ENCODE measurements at places on chromosomes 13 and 19.

GRCh38 chr13:75458696-75459422 lies 23.1 kb downstream of the TBC1D4 start:
- no peak for DNase-seq

- no peak for DNase-seq
These were observed 145.1 kb downstream of the PCCA start for GRCh38 chr13:100234006-100234405.

GRCh38 chr19:5718579-5719273 lies 1.2 kb downstream of the LONP1 start:
- peak; percentile 32 for DNase-seq

DNA sequence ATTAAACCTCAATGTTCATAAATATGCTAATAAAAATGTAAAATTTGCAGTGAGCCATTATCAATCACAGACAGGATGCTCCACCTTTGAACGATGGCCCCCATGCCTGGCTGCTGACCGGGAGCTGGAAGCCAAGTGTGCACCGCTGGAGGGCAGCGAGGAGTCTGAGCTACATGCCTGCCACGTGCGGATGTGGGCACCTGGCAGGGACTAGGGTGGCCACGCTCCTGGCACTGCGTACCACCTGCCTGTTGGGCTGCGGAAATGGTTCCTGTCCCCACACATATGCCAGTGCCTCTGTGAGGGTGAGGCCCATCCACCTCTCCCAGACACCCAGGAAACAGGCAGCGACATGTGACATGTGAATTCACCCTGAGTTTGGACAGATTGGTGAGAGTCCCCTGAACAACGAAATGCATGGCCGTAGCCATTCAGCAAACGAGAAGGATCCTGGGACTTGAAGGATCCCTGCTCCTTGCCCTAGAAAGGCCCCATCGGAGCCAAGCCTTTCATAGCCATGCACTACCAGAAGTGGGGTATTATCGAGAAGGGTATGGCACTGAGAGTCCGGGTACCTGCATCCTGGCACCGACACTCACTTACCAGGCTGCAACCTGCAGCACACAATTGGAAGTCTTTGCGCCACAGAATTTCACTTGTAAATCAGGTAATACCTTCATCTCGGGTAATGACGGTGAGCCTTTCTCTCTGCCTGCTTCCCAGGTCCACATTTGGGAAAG lies 35.8 kb downstream of the TSHZ3 start:
- no peak for DNase-seq

- no peak for DNase-seq
These were observed 16.1 kb downstream of the LSM14A start for GRCh38 chr19:34188408-34188807.

DNA sequence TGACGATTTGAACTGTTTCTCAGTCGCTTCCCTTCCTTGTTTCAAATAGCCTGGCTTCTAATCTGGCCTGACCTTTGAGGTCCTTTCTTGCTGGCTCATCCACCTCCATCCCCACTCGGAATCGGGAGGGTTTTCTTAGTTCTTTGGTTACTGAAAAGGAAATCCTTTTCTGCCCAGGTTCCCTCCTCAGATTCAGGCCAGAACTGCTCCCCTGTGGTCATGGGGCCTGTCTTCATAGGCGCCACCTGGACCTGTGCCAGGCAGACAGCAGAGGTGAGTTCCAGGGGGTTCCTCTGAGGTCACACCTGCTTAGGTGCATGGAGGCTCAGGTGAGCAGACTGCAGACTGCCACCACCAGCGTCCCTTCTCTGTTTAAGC lies 62.4 kb downstream of the AKAP11 start:
- DNase-seq, result no peak

DNA sequence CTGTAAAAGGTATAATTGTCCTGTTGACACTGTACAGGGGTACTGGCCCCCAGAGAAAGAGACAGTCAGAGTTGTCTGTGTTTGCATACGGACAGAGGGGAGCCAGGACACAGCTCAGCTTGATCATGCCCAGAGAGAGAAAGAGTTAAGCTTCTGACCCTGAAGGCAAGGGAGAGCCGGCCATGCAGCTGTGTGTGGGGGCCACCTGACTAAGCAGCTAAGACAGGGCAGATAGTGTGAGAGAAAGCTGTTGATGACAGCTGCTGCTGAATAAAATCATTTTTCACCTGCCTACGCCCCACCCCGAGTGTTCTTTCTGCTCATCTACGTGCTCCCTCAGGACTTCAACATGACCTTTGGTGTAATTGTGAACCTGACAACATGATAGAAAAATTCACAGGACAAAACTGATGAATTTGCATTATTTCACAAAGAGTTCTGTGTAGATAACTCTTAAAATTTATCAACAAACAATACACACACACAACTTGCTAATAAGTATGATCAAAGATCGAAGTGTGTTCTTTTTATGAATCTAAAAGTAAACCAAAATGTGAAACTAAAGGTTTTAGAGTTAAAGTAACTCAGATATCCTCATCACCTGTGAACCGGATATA lies 1294.3 kb upstream of the ATXN8OS start:
- no peak for DNase-seq

GRCh38 chr13:49954674-49955455 lies 18.7 kb upstream of the SPRYD7 start:
- no peak for DNase-seq

DNA sequence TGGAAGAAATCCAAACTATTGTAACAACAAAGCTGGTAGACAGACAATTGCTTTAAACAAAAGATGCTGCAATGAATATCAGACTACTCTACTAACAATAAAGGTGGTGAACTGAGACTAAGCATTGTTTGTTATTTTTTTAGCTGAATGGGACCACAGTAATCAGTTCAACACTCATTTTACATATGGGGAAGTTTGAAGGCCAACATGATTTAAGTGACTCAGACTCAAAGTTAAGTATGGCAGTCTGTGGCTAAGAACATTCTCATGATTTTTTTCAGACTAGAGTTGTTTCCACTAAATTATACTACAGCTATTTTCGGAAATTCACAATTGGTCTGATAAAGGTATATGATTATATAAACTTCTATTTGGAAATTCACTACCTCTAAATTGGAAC lies 10.4 kb downstream of the EXOSC8 start:
- DNase-seq, result no peak

- no peak for DNase-seq
These were observed 5.9 kb downstream of the STARD13 start for GRCh38 chr13:33279414-33280278.

GRCh38 chr13:38900188-38900587 lies 90.4 kb downstream of the STOML3 start:
- DNase-seq, result no peak

DNA sequence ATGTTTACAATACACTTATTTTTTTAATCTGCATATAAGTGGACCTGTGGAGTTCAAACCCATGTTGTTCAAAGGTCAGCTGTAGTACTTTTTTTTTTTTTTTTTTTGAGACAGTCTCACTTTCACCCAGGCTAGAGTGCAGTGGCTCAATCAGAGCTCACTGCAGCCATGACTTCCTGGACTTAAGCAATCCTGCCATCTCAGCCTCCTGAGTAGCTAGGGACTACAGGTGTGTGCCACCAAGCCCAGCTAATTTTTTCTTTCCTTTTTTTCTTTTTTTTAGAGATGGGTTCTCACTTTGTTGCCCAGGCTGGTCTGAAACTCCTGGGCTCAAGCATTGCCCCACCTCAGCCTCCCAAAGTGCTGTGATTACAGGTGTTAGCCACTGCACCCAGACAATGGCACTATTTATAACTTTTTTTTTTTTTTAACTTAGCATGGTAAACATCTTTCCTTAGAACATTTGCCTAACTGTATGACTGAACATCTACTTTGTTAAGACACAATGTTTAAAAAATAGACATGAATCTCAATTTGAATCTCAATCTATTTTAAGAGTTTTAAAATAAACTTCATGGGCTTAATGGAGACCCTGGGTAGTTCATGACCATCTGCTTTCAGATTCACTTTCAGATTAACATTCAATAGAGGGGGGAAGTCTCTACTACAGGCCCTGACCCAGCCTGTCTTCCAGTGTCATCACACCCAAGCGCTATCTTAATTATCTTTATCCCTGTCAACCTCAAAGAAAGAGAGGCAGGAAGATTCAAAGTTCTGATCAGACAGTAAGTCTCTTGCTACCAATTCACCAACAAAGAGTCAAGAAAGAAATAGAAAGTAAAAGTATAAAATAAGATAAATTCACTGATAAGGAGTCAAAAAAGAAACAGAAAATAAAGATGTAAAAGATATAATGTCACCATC lies 97.7 kb upstream of the DOCK9 start:
- DNase-seq, result peak; percentile 56

DNA sequence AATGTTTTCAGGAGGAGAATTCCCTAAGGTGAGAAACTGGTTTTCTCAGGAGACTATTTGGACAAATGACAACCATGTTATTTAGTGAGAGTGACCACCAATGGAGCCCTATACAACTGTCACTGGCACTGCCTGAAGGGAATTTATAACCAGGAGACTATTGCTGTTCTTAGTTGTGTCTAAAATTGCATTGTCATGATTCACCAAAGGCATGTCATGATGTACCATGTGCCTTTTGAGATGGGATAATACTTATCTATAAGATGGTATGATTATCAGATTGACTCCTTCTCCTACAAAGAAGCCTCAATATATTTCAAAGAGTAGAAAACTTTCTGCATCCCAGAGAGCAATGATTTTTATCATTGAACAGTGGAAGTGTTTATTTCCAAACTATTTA lies 739.4 kb upstream of the GPC6 start:
- no peak for DNase-seq

GRCh38 chr19:11279505-11280236 lies 16.3 kb upstream of the TSPAN16 start:
- DNase-seq, result peak; percentile 99

- no peak for DNase-seq
These were observed 6.7 kb upstream of the ONECUT3 start for GRCh38 chr19:1746401-1747284.

DNA sequence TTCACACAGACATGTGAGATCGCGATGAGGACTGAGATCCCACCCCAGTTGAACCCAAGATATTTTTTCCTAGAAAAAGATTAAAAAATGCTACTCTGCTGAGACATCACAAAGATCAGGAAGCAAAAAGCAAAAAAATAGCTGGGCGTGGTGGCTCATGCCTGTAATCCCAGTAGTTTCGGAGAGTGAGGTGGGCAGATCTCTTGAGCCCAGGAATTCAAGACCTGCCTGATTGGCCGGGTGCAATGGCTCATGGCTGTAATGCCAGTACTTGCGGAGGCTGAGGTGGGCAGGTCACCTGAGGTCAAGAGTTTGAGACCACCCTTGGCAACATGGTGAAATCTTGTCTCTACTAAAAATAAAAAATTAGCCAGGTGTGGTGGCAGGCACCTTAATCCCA lies 1.1 kb downstream of the FUT3 start:
- DNase-seq, result no peak

DNA sequence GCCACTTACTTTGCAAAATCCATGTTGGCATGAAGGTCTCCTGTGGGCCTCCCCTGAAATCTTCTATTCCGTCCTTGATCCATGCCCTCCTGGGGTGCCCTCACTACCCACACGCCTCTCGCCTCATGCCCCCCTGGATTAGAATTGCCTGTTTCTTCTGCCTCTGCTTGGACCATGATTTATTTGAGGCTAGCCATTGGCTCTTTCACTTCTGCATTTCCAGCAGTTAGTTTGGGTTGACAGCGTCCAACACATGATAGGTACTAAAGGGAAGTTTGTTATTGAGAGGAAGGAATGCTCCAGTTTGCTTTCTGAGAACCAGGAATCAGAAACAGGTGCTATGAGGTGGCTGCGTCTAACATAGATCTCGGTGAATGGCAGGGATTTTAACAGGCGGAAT lies 30.5 kb upstream of the TPTE2 start:
- no peak for DNase-seq

- no peak for DNase-seq
These were observed 85.6 kb downstream of the RXFP2 start for GRCh38 chr13:31824705-31825517.
